ENCODE measurements at places on chromosomes 5 and 9. TPM values are rescaled to one million over a fixed set of nuclear protein-coding genes. Genes with fewer than 3 reads are reported as not detected.

GRCh38 chr5:153496835-153497234, 6.4 kb downstream of the GRIA1 start:
- peak; percentile 3 for DNase-seq

Gene RLN2
- total RNA-seq, result 1.3 TPM

- no peak for DNase-seq
Measured at GRCh38 chr5:40481241-40481640, 198.5 kb upstream of the PTGER4 start.

Gene ZNF883
- total RNA-seq, result 0.52 TPM

GRCh38 chr5:90916947-90917800, 358.6 kb downstream of the ADGRV1 start:
- DNase-seq, result no peak

DNA sequence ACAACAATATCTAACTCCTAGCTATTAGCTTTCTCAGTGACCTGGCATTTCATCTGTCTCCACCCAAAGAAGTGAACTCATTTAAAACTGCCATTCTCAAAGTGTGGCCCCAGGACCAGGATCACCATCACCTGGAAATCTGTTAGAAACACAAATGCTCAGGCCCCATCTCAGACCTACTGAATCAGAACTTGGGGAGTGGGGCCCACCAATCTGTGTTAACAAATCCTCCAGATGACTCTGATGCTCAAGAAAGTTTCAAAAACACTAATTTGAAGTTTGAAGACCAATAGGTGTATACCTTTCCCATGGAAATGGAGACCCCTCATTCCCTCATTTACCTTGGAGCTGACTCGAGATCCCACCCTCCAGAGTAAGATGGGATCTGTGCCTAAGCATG, 72.3 kb downstream of the PRELID2 start:
- DNase-seq, result no peak

Gene MEIKIN
- not detected for total RNA-seq

GRCh38 chr9:88799541-88800328, 191.5 kb upstream of the S1PR3 start:
- no peak for DNase-seq

DNA sequence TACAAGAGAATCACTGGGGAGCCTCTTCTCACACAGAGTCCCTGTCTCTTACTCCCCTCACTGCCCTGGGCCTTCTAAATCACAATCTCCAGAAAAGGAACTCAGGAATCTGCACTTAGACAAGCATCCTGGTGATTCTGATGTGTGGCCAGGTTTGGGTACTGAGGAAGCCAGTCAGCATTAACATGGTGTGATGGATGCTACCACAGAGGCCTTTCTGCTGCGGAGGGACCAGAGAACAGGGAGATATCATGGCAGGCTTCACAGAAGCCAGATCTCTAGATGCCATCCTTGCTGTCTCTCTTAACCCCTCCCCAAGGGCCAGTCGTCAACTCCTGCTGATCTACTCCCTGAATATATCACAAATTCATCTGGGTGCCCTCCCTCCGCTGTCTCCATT, 1.6 kb downstream of the ANKS6 start:
- no peak for DNase-seq

DNA sequence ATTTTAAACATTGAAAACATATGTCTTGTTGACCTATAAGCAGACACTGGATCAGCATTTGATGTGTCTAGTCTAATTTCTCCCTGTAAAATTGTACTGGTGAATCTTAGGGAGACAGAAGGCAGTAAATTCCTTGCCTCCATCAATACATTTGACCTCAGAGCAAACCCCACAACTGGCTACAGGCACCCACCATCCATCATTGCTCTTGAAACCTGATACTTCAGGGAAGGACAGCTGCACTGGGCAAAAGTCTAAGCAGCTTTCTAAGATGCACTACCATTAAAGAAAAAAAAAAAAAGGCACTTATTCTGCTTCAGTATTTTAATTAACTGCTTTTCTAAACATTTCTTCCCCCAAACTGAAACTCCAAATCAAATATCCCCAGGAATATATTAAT, 1051.3 kb upstream of the DMAC1 start:
- DNase-seq, result no peak

Gene RNF180
- total RNA-seq, result not detected

- no peak for DNase-seq
Measured at GRCh38 chr9:10855847-10856246, 243.0 kb upstream of the PTPRD start.

DNA sequence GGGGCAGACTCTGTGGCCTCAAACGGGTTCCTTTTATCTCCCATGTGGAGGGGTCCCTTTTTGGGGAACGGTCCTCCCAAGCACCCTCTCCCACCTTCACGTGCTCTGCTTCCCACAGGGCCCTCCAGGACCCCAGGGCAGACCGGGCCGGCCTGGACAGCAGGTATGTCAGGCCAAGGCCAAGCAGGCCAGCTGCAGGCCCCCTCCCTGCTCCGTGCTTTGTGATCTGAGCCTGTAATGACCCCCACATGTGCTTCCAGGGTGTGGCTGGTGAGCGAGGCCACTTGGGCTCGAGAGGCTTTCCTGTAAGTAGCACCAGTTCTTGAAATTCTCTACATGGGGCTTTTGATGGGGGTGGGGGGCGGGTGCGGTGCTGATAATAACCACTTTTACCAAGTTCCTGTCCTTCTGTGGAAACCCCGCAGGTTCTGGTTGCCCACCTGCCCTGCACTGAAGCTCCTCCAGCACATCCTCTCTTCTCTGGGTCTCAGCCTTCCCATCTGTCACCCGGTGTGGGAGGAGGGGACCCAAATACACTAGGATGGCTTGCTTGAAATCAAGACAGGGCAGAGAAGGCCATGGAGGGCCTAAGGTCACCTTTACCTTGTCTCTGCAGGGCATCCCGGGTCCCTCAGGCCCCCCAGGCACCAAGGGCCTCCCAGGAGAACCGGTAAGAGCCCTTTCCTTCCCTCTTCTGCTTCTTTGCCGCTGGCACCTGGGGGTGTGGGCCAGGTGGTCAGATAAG, 57.9 kb upstream of the ORM1 start:
- no peak for DNase-seq

DNA sequence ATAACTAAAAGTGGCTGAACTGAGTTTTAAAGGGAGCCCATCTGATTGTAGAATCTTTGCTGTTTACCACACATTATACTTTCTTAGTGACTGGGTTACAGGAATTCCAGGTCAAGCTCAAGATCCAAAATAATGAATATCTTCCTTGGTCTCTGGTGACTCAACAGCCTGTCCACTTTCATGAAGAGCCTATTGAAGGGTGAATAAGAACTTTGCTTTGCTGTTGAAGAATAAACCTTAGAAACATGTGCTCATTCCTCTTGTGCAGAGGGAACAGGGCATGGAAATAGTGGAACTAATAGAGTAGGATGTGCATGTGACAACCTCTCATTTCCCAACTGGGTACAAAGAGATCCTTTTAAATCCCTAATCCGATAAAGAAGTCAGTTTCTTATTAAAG, 21.4 kb downstream of the ALDH1A1 start:
- no peak for DNase-seq

- DNase-seq, result no peak
Measured at GRCh38 chr5:167440846-167441245, 850.6 kb upstream of the WWC1 start.

GRCh38 chr9:121858788-121859187, 207.4 kb downstream of the DAB2IP start:
- no peak for DNase-seq

- no peak for DNase-seq
Measured at GRCh38 chr9:136994180-136994887, 2.0 kb downstream of the CLIC3 start.

- DNase-seq, result no peak
Measured at GRCh38 chr5:759111-759751, 25.3 kb downstream of the ZDHHC11B start.

DNA sequence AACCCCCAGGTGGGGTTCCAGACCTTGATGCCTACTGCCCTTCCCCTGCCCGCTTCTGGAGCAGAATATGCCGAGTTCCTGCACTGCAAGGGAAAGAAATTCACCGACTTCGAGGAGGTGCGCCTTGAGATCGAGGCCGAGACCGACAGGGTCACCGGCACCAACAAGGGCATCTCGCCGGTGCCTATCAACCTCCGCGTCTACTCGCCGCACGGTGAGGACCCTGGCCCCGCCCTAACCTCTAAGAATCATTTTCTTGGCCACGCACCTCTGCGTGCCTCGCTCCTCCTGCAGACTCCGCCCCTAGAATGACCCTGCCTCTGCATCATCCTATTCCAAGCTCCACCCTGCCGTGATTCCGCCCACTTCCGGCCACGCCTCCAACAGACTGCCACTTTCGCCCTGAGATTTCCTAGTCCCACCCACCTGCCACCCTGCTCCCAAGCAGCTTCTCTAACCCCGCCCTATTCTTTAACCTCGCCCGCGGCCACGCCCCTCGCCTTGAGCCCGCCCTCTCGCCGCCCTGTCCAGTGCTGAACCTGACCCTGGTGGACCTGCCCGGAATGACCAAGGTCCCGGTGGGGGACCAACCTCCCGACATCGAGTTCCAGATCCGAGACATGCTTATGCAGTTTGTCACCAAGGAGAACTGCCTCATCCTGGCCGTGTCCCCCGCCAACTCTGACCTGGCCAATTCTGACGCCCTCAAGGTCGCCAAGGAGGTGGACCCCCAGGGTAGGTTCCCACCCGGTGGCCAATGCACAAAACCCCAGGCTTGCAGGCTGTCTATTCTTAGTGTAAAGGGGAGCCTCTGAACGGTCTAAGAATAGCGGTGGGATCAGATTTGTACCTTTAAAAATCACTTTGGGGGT, 15.6 kb downstream of the DNM1 start:
- DNase-seq, result peak; percentile 93

- DNase-seq, result no peak
Measured at GRCh38 chr5:127567026-127567768, 49.8 kb downstream of the PRRC1 start.

DNA sequence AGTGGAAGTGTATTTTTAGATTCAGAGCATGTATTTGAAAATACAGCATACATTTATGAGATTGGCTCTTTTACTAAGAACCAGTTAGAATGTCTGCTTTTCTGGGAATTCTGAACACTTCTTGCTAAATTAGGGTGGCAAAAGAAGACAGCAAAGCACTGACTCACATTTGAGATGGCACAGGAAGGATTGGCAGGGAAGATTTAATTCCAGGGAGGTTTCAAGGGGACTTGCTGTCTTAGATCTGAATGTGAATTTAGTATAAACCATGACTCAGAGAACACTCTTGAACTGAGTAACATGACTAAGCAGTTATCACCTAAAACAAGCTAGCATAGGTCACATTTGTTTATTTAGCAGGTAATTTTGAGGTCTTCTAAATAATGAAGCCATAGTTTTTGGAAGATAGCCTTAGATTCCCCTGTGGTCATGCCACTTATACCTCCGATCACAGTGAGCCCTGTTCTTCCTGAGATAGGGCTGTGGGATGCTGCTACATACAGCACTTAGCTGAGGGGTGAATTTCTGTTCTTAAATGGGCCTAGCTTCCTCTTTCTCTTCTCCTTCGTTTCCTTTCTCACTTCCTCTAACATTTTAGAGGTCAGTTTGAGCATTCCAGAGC, 173.8 kb downstream of the PCSK1 start:
- no peak for DNase-seq

GRCh38 chr5:151288180-151288579, 15.4 kb downstream of the SLC36A3 start:
- DNase-seq, result no peak

Gene C8G
- total RNA-seq, result 1.1 TPM

GRCh38 chr5:102762095-102762534, 7.0 kb downstream of the PAM start:
- peak; percentile 54 for DNase-seq

DNA sequence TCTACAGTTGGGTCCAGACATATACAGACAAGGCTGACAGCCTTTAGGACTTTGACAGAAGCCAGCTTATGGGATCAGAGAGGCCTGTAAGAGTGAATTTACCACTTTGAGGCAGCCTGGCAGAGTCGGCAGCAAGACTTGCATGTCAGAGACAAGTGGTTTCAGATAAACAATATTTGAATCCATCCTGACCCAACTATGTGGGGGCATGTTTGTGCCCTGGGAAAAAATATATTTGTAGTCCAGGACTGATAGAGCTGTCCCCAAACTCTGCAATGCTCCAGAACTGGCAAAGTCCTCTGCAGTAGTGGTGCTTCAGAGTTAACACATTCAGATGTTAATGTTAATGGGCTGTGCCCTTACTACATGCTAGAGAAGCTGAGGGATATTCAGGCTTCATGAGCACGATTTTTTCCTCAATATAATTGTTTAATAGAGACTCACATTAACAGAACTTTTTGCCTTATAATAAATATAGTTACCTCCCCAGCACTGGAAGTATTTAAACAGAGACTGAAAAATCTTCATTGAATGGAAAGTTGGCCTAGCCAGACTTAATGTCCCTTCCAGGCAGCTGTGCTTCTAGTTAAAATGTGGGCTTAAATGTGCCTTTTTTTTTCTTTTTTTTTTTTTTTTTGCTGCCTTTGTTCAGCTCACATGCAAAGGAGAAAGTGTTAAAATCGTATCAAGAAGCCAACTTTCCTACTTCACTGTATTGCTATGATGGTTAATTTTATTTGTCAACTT, 42.9 kb downstream of the FEM1C start:
- DNase-seq, result no peak

Gene MEGF10
- not detected for total RNA-seq

Gene PDLIM4
- total RNA-seq, result not detected

- DNase-seq, result peak; percentile 81
Measured at GRCh38 chr5:134132372-134133187, 18.1 kb downstream of the TCF7 start.

- DNase-seq, result no peak
Measured at GRCh38 chr9:19342947-19343346, 37.1 kb downstream of the RPS6 start.

Gene CTXN3
- not detected for total RNA-seq

Gene FANCG
- total RNA-seq, result 23.7 TPM

Gene ABLIM3
- total RNA-seq, result 1.8 TPM

DNA sequence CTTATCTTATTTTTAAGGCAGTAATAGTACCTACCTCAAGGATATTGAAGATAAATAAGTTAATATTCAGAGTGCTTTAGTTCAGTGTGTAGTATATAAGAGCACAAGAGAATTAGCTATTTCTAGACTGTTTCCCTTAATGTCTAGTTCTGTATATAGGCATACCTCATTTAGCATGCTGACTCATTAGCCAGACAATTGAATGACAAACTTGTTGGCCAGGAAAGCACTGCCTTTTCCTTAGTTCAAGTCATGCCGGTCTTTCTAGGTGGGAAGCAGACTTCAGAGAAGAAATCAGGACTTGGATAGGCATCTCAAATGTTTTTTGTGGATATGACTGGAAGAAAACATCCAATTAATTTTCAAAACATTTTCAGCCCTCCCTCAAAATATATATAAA, 3.2 kb upstream of the FBXO4 start:
- DNase-seq, result no peak

GRCh38 chr5:68028131-68028727, 187.3 kb upstream of the PIK3R1 start:
- DNase-seq, result no peak

GRCh38 chr9:86201474-86202337, 57.8 kb downstream of the C9orf153 start:
- no peak for DNase-seq

GRCh38 chr9:91220491-91221135, 141.1 kb downstream of the AUH start:
- DNase-seq, result no peak

Gene PLPPR1
- not detected for total RNA-seq
